ENCODE measurements at places on chromosomes 6 and 20. TPM values are rescaled to one million over a fixed set of nuclear protein-coding genes. Genes with fewer than 3 reads are reported as not detected.

HLA-DPB1 gene
- total RNA-seq, result 14.3 TPM

RAB44 gene
- total RNA-seq, result not detected

ADTRP gene
- not detected for total RNA-seq

KCNB1 gene
- total RNA-seq, result 0.06 TPM

SPEF1 gene
- 1.6 TPM for total RNA-seq

GTF3C6 gene
- total RNA-seq, result 58.5 TPM

SCRT2 gene
- not detected for total RNA-seq

SOX12 gene
- total RNA-seq, result 79.8 TPM

METTL24 gene
- 8.4 TPM for total RNA-seq

SRPK1 gene
- total RNA-seq, result 52.0 TPM

APOM gene
- 2.3 TPM for total RNA-seq

PLCB1 gene
- total RNA-seq, result 17.6 TPM

GRCh38 chr6:168530653-168531071 lies 89.7 kb downstream of the SMOC2 start:
- no peak overlapping the region for H3K4me3 ChIP-seq
- no peaks in the 10 kb centered on the region for H3K36me3 ChIP-seq
- H3K27me3 ChIP-seq, result peaks cover 3% of the 10 kb centered on the region
- H3K4me1 ChIP-seq, result no peaks in the 10 kb centered on the region
- no peak for DNase-seq

- H3K27ac ChIP-seq, result no peak overlapping the region
- H3K4me1 ChIP-seq, result peaks cover 20% of the 10 kb centered on the region
- H3K4me3 ChIP-seq, result peak overlapping the region; percentile 58
- H3K27me3 ChIP-seq, result peaks cover 14% of the 10 kb centered on the region
- H3K36me3 ChIP-seq, result no peaks in the 10 kb centered on the region
- DNase-seq, result no peak
Measured at GRCh38 chr20:32585586-32586127, 524 bp upstream of the NOL4L start.

- no peak for DNase-seq
- H3K27ac ChIP-seq, result no peak overlapping the region
- no peaks in the 10 kb centered on the region for H3K27me3 ChIP-seq
- H3K4me3 ChIP-seq, result no peak overlapping the region
- no peaks in the 10 kb centered on the region for H3K36me3 ChIP-seq
Measured at GRCh38 chr6:136613477-136613876, 63.3 kb upstream of the MAP7 start.

GRCh38 chr20:6700563-6701329 lies 66.7 kb upstream of the BMP2 start:
- no peaks in the 10 kb centered on the region for H3K27me3 ChIP-seq
- no peak overlapping the region for H3K27ac ChIP-seq
- H3K4me1 ChIP-seq, result peaks cover 32% of the 10 kb centered on the region

- no peaks in the 10 kb centered on the region for H3K27me3 ChIP-seq
- H3K4me1 ChIP-seq, result peaks cover 7% of the 10 kb centered on the region
- no peak overlapping the region for H3K27ac ChIP-seq
- DNase-seq, result peak; percentile 16
Measured at GRCh38 chr6:5762561-5762968, 244.2 kb downstream of the NRN1 start.

- no peaks in the 10 kb centered on the region for H3K27me3 ChIP-seq
- H3K4me1 ChIP-seq, result peaks cover 26% of the 10 kb centered on the region
- no peak for DNase-seq
- H3K36me3 ChIP-seq, result no peaks in the 10 kb centered on the region
Measured at GRCh38 chr20:37749218-37749617, 55.4 kb downstream of the CTNNBL1 start.

DNA sequence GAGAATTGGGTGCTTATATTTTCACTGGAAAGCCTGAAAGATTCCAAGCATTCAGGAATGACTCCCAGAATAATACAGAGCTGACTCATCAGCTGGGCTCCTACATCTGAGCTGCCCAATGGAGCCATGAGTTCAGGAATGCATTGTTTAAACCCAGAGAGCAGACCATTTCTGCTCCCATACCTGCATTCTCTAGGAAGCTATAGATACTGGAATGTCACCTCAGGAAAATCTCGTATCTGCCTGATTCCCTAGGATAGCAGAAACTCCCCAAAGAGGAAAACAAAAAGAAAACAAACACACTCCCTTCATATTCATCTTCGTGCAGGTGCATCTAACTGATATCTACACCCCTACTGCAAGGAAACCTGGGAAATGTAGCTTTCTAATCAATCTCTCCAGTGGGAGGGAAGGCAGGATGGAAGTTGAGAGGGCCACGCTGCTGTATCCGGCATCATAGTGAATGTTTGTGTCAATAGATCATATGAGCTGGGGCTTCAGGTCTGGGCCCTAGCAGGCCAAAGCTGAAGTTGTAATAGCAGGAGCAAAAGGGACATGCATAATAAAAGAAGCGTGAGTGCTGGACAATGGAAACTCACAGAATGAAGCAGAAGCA lies 8.2 kb upstream of the SLC2A12 start:
- H3K4me3 ChIP-seq, result no peak overlapping the region
- H3K36me3 ChIP-seq, result no peaks in the 10 kb centered on the region
- H3K27ac ChIP-seq, result no peak overlapping the region
- H3K27me3 ChIP-seq, result no peaks in the 10 kb centered on the region

GRCh38 chr6:14882394-14883026 lies 363.4 kb upstream of the JARID2 start:
- DNase-seq, result no peak
- H3K36me3 ChIP-seq, result no peaks in the 10 kb centered on the region
- no peak overlapping the region for H3K4me3 ChIP-seq
- H3K27ac ChIP-seq, result no peak overlapping the region
- H3K4me1 ChIP-seq, result peaks cover 18% of the 10 kb centered on the region
- no peaks in the 10 kb centered on the region for H3K27me3 ChIP-seq

DNA sequence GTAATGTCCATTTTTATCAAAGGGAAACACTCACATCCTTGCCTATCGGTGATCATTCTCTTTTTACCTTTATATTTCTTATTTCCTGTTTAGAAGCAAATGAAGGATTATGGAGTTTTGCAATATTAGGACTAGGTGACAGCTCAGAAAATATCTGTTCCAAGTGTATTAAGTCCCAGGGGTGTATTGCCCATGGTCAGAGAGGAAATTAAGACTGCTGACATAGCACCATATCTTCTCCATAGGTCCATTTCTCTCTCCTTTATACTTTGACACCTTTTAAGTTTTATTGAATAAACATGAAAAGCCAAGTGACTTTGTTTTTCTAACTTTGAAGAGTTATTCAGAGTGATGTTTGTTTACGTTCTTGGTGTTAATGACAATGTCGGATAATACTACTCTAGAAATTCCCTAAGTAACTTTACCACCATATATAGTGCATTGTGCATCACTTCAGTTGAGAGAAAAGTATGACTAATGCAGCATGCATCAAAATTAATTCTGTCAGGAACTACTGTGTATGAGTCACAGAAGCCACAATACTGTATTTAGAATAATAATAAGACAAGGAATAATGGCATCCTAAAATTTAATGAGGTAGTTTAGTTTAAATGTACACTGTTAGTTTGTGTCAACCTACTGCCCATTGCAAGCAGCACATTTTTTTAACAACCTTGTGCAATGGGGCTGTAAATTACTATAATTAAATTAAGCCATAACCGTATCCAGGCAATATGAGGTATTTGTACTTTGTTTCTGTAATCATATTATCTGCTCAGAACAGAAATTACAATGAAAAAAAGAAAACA lies 474.4 kb upstream of the RNF217 start:
- no peaks in the 10 kb centered on the region for H3K4me1 ChIP-seq
- H3K27me3 ChIP-seq, result no peaks in the 10 kb centered on the region
- no peak overlapping the region for H3K27ac ChIP-seq
- H3K4me3 ChIP-seq, result no peak overlapping the region

DNA sequence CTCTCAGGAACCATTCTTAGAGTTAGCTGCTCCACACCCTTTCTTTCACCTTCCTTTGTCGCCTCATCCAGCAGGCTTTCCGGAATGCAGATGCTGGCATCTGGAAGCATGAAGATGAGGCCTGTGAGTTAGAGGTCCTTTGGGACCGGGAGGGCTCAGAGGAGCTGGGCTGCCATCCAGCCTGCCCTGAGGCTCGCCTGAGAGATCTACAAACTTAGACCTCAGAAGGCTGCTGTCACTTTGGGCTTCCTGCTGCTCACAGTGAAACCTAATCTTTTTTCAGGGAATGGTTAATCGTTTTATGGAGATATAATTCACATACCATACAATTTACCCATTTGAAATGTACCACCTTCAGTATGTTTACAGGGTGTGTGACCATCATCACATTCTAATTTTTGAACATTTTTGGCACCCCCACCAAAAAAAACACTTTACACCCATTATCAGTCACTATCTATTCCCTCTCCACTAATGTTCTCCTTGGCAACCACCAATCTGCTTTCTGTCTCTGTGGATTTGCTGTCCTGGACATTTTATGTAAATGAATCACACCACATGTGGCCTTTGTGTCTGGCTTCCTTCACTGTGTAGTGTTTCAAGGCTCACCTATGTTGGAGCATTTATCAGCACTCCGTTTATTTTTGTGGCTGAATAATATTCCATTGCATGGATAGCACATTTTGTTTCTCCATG lies 20.0 kb upstream of the MPC1 start:
- H3K4me3 ChIP-seq, result no peak overlapping the region
- peak; percentile 57 for DNase-seq
- H3K27ac ChIP-seq, result no peak overlapping the region

- H3K27me3 ChIP-seq, result no peaks in the 10 kb centered on the region
- no peak overlapping the region for H3K27ac ChIP-seq
- H3K4me1 ChIP-seq, result peaks cover 8% of the 10 kb centered on the region
- H3K36me3 ChIP-seq, result no peaks in the 10 kb centered on the region
- no peak for DNase-seq
Measured at GRCh38 chr20:24742436-24742835, 206.6 kb upstream of the CST7 start.

GRCh38 chr6:38153798-38154345 lies 334.3 kb downstream of the ZFAND3 start:
- H3K27me3 ChIP-seq, result no peaks in the 10 kb centered on the region
- H3K4me1 ChIP-seq, result no peaks in the 10 kb centered on the region
- H3K4me3 ChIP-seq, result no peak overlapping the region
- H3K36me3 ChIP-seq, result peaks cover 2% of the 10 kb centered on the region
- no peak overlapping the region for H3K27ac ChIP-seq

Data from cardiac muscle cell (in vitro differentiated cells and primary cell).